ENCODE measurements at places on chromosomes 16 and 17. TPM values are rescaled to one million over a fixed set of nuclear protein-coding genes. Genes with fewer than 3 reads are reported as not detected.

DNA sequence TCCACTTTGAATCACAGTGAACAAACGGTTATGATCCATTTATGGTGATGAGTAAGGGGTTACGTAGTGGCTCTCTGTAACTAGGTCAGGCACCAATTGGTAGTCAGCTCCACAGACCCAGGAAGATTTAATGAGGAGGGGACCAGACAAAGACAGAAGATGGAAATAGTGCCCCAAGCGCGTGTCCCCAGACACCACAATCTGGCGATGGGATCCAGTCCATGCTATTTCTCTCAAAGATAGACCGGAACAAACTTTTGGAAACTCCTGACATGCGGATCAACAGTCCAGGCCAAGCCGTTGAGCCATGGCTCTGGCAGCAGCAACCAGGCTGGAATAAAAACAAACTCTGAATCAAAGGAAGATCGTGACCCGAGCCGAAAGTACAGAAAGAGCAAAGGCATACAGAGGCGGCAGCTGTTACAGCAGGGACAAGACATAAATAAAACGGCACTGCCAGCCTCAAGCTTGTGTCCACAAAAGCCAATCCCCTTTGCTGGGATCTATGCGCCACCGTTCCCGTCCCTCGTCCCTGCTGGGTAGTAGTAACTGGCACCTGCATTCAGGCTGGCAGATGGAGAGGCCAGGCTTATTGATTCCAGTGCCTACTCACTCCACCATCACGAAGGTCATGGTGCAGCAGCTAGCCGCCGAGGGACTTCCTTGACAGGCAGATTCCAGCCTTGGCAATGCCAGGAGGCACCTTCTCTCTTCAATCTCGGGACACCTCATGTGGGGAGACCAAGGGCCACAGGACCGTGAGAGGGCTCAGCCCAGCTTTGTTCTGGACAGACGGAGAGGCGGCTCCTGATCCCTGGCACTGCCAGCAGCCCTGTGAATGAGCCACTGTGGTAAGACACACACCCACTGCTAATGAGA lies 50.2 kb downstream of the CDH11 start:
- peak overlapping the region; percentile 52 for H3K4me3 ChIP-seq
- no peaks in the 10 kb centered on the region for H3K36me3 ChIP-seq
- no peaks in the 10 kb centered on the region for H3K4me1 ChIP-seq
- peak overlapping the region; percentile 62 for H3K27ac ChIP-seq
- no peaks in the 10 kb centered on the region for H3K27me3 ChIP-seq

ALOX15 gene
- total RNA-seq, result not detected

KRTAP17-1 gene
- total RNA-seq, result not detected

KRT36 gene
- not detected for total RNA-seq

DNA sequence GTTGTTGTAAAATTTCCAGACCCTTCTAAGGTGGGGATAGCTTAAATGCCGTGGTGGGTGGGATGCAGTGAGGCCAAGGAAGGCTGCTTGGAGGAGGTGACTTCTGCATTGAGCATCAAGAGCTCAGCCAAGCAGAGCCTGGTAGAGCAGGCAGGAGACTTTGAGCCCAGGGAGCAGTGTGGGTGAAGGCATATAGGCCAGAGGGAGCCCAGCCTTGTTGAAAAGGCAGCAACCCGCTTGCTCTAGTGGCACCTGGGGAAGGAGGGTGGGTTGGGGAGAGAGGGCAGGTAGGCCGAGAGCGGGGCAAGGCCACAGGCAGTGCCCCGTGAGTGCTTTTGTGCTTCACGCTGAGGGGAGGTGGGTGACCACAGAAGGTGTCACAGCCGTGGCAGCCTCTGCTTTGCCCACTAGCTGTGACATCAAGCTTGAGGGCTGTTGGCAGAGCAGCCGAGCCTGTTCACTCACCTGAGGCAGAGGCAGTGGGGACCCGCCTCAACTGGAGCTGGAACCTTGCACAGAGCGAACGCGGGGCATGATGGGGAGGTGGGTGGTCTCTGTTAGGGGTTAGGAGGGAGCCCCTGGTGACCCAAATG lies 56.1 kb downstream of the IRF8 start:
- H3K4me1 ChIP-seq, result no peaks in the 10 kb centered on the region
- no peaks in the 10 kb centered on the region for H3K36me3 ChIP-seq
- H3K27ac ChIP-seq, result no peak overlapping the region
- DNase-seq, result no peak
- no peak overlapping the region for H3K4me3 ChIP-seq

SERPINF2 gene
- total RNA-seq, result 20.6 TPM

SEPTIN12 gene
- total RNA-seq, result not detected

- no peaks in the 10 kb centered on the region for H3K4me1 ChIP-seq
- H3K27ac ChIP-seq, result no peak overlapping the region
- no peak overlapping the region for H3K4me3 ChIP-seq
- H3K36me3 ChIP-seq, result no peaks in the 10 kb centered on the region
- no peak for DNase-seq
Observed at GRCh38 chr16:81716478-81717225, 62.4 kb upstream of the PLCG2 start.

C17orf113 gene
- total RNA-seq, result 0.21 TPM

TNFRSF17 gene
- total RNA-seq, result not detected

DNA sequence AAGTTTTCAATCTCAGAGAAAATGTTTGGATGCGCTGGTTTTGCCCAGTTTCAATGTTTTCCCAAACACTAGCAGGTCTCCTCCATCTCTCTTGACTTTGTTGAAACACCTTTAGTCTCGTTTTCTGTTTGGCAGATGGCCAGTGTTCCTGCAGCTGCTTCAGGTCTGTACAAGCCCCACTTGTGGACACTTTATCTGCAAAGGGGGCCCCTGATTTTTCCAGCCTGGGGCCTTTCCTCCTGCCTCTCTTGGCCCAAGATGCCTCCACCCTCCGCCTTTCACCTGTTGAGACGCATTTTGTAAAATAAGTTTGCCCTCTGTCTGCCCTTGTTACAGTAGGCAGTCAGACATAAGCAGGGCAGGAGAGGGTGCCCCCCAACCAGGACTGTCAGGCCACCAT lies 21.8 kb upstream of the PRM1 start:
- H3K4me1 ChIP-seq, result no peaks in the 10 kb centered on the region
- H3K27me3 ChIP-seq, result no peaks in the 10 kb centered on the region
- no peak for DNase-seq
- no peak overlapping the region for H3K4me3 ChIP-seq
- no peaks in the 10 kb centered on the region for H3K36me3 ChIP-seq

PYDC1 gene
- total RNA-seq, result not detected
